ENCODE measurements at places on chromosomes 12 and 14.

DNA sequence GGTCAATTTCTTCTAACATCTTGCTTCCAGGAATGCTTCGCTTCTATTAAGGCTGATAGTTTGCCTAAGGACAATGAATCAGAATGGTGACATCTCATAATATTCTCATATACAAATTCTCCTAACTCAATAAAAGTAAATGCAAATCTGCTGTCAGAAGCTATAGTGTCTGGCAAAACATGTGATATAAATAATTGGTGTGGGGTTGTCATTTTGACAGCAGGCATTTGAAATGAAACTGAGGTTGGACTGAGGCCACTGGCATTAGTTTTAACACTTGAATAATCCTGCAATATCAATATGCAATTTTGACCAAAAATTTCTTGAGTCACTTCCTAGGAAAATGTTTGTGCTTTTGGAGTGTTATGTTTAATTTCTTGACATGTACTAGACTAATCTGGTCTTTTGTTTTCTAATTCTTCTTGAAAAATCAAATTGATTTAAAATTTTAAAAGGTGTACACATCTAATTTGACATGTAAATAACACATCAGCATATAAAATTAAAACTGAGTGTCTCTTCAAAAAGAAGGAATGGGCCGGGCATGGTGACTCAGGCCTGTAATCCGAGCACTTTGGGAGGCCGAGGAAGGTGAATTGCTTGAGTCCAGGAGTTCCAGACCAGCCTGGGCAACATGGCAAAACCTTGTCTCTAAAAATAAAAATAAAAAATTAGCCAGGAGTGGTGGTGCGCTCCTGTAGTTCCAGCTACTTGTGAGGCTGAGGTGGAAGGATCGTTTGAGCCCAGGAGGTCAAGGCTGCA is 92.3 kb upstream of the BTG1 start:
- no peak for DNase-seq

GRCh38 chr12:6328945-6329702 is 12.8 kb downstream of the TNFRSF1A start:
- no peak for DNase-seq

- no peak for DNase-seq
Observed at GRCh38 chr12:23222801-23223200, 597.8 kb downstream of the ETNK1 start.

- no peak for DNase-seq
Observed at GRCh38 chr14:67529947-67530935, 2.8 kb upstream of the PLEKHH1 start.

DNA sequence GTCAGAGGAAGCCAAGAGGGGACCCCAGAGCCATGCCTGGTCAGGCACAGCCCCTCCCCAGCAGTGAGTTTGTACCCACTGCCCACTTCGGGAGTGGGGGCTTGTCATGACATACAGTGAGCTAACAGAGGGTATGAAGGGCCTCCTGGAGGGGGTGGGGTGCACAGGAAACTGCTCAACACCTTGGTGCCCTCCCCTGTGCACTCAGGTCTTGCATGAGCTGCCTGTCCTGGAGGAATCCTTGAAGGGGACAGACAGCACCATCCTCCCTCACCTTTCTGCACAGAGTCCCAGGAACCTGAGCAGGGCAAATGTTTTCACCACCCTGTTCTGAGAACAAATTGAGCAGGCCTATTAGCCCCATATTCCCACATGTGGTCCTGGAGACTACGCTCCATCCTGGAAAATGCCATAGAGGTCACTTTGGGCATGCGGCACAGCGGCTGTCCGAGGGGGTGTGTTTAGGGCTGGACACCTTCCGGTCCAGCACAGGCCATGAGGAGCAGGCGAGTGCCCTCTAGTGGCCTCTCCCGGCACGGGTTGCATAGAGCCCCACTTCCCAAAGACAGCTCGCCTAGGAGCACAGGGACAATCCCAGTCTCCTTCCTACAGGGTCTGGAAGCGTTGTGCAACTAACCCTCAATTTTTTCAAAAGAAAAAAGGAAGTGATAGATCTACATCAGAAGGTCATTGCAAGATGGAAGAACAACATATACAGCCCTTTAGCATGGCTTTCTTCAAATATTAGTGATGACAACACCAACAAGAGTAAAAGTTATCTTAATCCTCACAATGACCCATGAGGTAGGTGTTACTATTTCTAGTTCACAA is 31.9 kb upstream of the ZFP36L1 start:
- DNase-seq = peak; percentile 53

DNA sequence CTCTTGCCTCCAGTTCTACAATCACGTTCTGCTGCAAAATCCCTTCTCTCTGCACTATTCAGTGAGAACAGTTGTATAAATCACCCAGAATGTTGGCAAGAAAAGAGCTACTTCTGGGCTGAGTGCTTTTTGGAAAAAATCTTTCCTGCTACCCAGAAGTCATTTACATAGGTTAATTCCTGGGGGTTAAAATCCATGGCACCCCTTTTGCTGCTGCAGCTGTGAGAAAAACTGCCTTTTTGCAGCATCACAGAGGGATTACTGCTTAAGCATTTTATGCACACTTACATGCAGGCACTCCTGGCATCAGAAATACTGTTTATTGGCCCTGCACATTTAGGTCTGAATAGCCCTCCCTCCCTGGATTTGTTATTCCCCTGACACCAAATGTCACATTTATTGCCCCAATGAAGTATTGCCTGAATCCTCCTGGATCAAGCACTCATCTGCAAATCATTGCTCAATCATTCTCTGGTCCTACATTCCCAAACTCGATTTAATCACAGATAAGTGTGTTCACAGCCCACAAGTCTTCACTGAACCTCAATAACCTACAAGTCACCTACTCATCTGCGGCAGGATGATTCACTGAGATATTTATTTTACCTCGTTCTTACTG is 43.1 kb upstream of the CCDC196 start:
- no peak for DNase-seq

DNA sequence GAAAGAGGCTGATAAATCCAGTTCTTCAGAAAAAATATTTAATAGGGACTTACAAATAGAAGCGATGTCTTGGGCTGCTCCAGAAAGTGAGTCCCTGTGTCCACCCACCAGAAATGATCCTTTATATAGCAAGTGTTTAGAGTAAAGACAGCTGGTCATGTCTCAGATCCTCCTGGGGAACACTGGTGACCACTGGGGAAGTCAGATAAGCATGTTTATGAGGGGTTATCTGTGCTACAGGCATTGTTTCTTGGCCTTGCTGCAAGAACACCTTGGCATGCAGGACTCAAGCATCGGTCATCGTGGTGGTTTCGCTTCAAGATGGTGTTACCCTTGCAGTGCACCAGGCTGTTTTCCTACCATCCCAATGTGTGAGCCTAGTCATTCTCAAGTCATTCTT is 27.2 kb downstream of the CPM start:
- DNase-seq = no peak

DNA sequence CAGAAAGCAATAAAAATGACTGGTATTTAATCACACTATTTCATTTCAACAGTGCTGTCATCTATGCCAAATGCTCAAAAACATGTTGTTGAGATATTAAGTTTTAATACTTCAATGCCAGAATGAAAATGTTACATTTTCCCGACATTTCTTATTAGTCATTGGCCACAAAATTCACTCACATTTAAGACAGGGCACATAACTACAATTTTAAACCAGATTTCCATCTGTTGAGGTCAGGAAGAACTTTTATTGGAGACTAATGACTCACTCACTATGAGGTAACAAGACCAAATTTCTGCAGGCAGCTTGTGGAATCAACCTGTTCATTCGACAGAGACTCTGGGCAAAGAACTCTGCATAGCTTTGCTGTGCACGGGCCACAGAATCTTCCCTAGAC is 36.8 kb downstream of the PPTC7 start:
- DNase-seq = no peak

- no peak for DNase-seq
Observed at GRCh38 chr14:91273885-91274273, 29.4 kb upstream of the GPR68 start.

GRCh38 chr14:33484264-33484663 is 466.6 kb downstream of the EGLN3 start:
- no peak for DNase-seq

DNA sequence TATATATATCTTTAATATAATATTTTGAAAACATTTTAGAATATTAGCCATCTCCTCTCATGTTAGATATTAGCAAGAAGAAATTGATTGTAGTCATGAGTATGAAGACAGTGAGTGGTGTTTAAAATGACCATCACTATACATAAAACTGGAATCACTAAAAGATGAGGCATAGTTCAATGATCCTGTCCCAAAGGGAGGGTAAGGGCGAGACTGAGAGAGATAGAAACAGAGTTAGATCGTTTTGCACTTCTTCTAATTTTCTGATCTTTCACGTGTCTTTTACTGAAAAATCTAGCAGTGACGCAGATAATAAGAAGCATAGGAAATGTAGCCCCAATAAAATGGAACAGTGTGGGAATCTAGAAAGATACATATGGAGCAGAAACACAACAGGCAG is 627.4 kb downstream of the SLC16A7 start:
- no peak for DNase-seq
